Chondrocyte (in vitro differentiated cells): ENCODE measurements at places on chromosomes 16 and 17. TPM values are rescaled to one million over a fixed set of nuclear protein-coding genes. Genes with fewer than 3 reads are reported as not detected.

- peak overlapping the region; percentile 61 for H3K4me3 ChIP-seq
- H3K27me3 ChIP-seq = peaks cover 6% of the 10 kb centered on the region
These were observed 24.9 kb downstream of the COPZ2 start for GRCh38 chr17:48012654-48013053.

The MRM1 gene
- total RNA-seq = 2.5 to 3.9 TPM (median 2.6 TPM) in 3 replicates

GRCh38 chr16:75252946-75253911 lies 1.8 kb upstream of the BCAR1 start:
- H3K27ac ChIP-seq = peak overlapping the region; percentile 94
- peak; percentile 91 for DNase-seq
- no peaks in the 10 kb centered on the region for H3K27me3 ChIP-seq
- peaks cover 86% of the 10 kb centered on the region for H3K4me1 ChIP-seq

- H3K4me3 ChIP-seq = no peak overlapping the region
- no peak overlapping the region for H3K27ac ChIP-seq
- peaks cover 1% of the 10 kb centered on the region for H3K36me3 ChIP-seq
- no peak for DNase-seq
These were observed 155.4 kb upstream of the FOXF1 start for GRCh38 chr16:86354641-86355513.

- no peak for DNase-seq
- H3K4me1 ChIP-seq = peaks cover 46% of the 10 kb centered on the region
- peaks cover 44% of the 10 kb centered on the region for H3K36me3 ChIP-seq
These were observed 1.0 kb downstream of the HERPUD1 start for GRCh38 chr16:56932721-56933619.

DNA sequence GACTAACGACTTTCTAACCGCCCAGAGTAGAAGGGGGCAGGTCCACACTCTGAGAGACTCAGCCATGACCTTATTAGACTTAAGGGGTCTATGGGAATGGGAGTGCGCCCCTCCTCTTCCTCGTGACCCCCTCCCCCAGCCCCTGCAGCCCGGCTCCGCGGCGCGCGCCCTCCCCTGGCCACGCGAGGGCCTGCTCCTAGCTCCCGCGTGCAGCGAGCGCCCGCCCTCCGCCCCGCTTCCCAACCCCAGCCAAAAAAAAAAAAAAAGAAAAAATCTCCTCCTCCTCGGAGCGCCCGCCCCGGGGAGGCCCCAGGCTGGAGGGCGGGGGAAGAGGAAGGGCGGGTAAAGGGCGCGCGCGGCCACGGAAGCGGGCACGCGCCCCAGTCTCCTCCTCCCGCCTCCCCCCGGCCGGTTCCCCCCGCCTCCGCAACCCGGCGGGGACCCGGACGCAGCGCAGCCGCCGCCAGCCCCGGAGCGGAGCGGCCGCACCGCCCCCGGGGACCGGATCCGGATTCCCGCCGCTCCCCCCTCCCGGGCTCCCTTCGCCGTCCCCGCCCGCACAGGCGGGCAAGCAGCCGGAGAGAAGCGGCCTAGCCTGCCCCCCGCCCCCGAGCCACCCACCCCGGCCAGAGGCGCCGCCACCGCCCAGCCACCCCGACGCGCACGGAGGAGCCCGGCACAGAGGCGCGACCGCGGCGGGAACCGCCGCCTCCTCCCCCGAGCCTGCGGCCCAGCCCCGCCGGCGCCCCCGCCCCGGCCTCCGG lies 949 bp downstream of the UBTF start:
- no peak overlapping the region for H3K27ac ChIP-seq
- no peak for DNase-seq
- no peaks in the 10 kb centered on the region for H3K27me3 ChIP-seq
- peaks cover 22% of the 10 kb centered on the region for H3K36me3 ChIP-seq

The CA5A gene
- not detected in 3 replicates for total RNA-seq

The ZFP3 gene
- 0.29 to 0.69 TPM (median 0.55 TPM) in 3 replicates for total RNA-seq
